ENCODE measurements at places on chromosomes 5 and 9.

DNA sequence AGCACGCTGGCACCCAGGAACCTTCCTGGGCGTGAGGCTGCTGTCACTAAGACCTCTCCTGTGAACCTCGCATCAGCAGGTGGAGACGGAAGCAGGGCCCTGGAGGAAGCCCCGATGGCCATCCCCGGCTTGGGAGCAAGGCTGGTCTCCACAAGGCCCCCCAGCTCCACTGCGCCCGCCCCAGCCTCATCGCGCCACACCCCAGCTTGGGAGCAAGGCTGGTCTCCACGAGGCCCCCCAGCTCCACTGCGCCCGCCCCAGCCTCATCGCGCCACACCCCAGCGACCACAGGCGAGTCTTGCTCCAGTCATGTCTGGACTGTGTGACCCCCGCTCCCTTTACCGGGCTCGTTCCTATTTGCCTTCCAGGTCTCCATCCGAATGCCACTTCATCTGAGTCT lies 11.0 kb downstream of the QSOX2 start:
- DNase-seq, result no peak

DNA sequence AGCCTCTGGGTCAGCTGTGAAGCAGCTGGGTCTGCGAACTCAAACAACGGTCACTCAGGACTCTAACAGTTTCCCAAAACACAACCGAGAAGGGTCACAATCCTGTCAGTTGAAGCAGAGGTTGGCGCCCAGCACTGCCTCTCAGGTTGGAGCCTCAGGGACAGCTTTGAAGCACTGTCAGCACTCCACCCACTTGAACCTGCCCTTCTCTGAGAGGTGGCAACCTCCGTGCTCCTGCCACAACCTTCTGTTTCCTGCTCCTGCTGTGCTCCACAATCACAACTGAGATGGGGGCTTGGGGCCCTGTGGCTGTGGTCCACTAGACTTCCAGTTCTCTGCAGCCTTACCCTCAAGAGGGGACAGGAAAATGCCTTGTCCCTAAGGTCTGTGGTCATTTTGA lies 21.7 kb upstream of the LCP2 start:
- DNase-seq, result no peak

GRCh38 chr9:131382850-131383729 lies 10.8 kb upstream of the PRRC2B start:
- no peak for DNase-seq

DNA sequence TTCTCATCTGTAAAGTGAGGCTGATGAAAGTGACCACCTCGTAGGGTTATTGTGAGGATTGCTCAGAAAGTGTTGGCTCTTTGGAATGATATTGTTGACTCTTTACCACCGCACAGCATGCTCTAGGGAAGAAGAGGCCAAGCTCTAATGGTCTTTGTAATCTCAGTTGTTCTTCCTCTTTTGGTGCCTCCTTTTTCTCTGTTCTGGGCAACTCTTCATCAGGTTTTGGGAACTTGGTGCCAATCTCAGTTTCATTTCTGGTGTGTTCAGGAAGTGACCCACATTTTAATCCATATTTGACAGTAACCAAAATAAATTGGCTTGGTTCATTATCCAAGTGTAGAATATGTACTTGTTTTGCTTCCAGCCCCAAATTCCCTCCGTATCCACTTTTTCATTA lies 25.1 kb downstream of the ARHGAP26 start:
- DNase-seq, result no peak

DNA sequence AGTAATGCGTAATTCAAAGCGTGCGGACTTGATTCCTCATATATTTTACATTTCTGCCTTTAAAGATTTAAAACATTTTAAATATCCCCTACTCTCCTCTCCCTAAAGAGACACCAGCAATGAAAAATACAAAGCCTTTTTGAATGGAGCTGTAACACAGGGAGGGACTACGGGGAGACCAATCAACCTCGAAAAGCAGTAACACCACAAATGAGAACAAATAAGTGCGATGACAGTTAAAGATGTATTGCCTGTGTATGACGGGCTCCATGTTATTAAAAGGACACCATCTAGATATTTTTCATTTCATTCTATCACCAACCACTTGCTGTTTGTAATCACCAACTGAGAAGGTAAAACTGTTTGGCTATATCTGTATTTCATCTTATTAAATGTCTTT lies 230.3 kb upstream of the TBCA start:
- no peak for DNase-seq

- DNase-seq, result no peak
Measured at GRCh38 chr9:131279863-131280570, 3.7 kb upstream of the FAM78A start.

DNA sequence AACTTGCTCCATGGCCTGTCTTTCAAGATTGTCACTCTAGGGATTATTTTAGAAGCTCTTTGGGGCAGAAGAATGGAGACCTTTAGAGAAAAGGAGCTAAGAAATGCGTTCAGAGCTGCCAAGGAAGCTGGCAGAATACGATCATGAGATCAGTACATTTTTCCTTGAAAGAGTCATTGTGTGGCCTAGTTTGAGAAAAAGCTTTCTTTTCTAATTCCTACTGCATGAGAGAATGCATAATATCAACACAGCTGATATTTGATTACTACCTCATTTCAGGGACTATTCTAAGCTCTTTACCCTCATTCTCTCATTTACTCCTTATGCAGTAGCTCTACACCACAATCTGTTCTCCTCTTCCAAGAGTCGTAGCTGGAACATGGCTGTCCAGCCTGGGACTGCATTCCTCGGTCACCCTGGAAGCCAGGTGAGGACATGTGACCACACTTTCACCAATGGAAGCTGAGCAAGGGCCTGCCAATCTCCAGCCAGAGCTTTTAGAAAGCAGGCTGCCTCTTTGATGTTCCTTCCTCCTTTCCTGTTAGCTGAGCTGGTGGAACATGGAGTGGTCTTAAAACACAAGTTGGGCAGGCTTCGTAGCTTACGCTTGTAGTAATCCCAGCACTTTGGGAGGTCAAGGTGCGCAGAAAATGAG lies 99.3 kb upstream of the LHFPL2 start:
- DNase-seq, result peak; percentile 63

DNA sequence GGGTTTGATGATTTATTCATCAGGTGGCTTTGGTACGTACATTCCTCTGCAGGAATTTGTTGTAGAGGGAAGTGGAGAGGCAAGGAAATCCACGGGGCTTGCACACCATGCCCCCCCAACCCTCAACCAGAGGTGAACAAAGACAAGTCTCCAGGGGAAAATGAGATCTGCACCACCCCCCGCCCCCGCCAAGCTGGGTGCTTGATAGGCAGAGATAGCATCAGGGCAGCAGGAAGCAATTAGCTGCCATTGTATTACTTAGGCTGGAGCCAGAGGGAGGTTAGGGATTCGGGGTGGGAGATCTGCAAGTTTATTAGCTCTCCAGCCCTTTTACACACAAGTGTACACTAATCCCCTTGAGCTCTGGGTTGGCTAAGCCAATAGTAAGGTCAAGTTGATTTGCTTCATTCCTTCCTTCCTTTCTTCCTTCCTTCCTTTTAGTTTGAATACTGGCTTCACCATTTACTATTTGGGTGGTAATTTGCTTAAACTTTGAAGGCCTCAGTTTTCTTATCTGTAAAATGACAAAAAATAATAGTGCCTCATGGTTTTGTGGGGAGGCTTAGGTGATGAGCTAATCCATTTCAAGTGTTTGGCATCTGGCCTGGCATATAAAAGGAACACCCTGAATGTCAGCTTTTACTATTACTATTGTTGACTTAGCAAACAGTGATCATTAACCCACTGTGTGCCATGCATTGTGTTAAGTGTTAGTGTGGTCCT lies 34.1 kb downstream of the SPRY4 start:
- DNase-seq, result no peak

DNA sequence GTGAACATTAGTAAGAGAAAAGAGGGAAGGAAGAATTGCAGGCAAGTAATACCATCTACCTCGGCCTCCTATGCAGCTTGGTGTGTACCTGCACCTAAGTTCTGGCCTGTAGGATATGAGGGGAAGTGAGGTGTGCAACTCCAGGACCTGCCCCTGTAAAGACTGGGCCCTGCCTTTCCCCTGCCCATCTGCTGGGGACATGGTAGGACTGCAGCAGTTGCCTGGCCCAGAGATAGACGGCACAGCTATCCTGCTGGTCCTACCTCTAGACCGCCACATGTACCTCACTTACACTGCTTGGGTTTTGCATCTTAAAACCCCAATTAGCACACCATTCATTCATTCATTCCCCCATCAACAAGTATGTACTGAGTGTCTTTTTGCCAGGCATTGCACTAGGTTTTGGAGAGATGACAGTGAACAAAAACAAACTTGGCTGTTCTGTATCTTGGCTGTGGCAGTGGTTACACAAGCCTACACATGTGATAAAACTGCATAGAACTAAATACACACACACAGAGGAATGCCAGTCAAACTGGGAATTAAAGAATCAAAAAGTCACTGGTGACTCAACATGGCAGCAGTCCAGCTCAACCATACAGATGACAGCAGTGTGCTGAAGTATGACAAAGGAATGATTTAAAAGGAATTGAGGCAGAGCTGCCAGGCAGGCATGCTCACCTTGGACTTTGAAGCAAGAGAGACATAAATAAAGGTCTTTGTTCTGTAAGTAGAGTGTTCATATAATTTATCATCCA lies 23.3 kb upstream of the MGAT1 start:
- peak; percentile 61 for DNase-seq

GRCh38 chr9:113223963-113224362 lies 2.6 kb downstream of the SLC31A1 start:
- DNase-seq, result no peak

DNA sequence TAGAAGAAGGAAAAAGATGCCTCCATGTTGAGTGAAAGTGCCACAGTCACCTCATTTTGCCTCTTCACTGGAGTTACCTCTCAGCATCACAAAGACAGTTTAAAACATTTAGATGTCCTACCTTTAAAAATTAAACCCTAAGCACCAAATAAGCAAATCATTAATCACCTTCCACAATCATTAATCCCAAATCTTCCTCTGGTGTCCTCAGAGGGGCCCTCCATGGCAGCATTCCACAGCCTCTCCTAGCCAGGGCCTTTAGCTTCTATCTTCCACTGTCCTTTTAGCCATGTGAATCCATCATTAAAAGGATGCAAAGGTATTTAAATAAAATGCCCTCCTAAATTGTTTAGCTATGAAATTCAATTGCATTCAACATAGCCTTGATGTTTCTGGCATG lies 310.8 kb downstream of the PDE4D start:
- no peak for DNase-seq

DNA sequence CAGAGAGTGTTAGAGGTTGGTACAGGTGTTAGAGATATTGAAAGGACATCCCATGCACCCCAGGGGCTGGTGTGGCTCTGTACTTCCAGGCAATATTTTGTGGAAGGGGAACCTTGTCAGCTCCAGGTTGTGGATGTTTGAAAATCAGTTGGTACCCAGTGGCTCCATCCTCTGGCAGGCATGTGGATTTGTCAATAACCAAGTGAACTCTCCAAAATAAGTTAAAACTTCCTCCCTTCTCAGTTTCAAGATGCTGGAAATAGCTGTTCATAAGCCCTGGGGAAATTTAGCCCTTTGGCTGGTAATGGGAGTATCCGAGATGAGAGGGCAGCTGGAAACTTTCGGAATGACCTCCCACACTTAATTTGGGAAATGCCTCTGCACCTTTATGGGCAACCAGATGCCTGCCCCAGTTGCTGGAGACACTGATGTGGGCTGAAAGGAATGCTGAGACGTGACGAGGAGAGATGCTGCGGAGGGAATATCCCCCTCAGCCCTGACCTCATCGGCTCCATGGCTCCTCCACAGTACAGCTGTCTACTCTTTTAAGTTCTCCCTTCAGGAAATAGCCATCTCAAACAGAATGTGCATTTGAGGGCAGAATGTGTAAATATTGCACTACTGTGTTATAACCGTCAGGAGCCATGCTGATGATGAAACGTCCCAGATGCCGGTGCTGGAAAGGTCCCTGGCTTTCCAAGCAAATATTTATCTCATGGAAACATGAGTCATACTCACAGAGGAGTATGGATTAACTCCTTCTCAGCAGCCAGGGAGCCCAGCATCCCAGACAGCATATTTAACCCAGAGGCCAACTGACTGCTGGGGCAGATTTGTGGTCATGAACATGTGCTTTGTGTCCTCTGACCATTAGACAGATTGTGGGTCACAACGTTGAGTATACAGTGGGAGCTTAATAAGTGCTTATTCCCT lies 29.5 kb downstream of the TGFBI start:
- DNase-seq, result peak; percentile 94

DNA sequence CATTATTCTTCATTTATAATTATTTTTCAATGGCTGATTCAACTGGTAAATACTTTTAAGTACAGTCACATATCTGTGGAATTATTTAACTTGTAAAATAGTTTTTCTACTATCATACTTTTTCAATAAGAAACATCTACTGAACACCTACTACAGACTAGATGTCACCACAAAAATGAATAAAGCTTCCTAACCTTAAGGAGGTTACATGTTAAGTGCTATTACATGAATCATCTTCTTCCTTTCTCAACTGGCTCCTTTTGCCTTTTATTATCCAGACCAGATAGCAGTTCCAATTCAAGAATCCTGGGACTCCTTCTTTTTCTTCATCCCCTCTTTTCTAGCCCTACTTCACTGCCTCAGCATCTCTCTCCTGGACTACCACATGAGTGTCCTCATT lies 4.7 kb downstream of the PGGT1B start:
- no peak for DNase-seq

GRCh38 chr5:2133936-2134335 lies 251.2 kb upstream of the IRX4 start:
- DNase-seq, result no peak

GRCh38 chr5:177232761-177233160 lies 70.8 kb downstream of the RAB24 start:
- DNase-seq, result no peak

DNA sequence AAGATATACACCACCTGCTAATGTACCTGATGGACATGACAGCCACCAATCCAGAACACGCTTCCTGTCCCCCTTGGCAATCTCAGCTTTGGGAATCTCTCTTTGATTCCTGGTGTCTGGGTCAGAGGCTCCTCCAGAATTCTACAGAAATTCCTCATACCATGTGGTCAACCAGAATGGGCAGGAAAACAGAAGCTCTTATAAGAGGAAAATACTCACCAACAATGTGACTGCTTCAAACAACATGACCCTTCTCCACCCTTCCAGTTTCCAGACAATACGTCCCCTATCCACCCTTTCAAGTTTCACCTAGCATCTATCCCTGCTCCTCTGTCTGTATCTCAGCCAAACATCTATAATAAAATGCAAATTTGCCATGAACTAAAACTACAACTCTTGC lies 247.2 kb downstream of the DENND1A start:
- no peak for DNase-seq

GRCh38 chr5:126516852-126517251 lies 78.2 kb downstream of the ALDH7A1 start:
- no peak for DNase-seq

GRCh38 chr5:63959177-63959982 lies 2.9 kb downstream of the HTR1A start:
- no peak for DNase-seq

GRCh38 chr9:133979273-133979920 lies 12.7 kb downstream of the VAV2 start:
- DNase-seq, result no peak

- no peak for DNase-seq
Measured at GRCh38 chr9:34985311-34985899, 4.1 kb upstream of the DNAJB5 start.

- DNase-seq, result no peak
Measured at GRCh38 chr5:165309446-165309845, 1804.0 kb downstream of the MAT2B start.

- DNase-seq, result no peak
Measured at GRCh38 chr9:134534661-134535080, 106.9 kb upstream of the COL5A1 start.

- no peak for DNase-seq
Measured at GRCh38 chr9:127034691-127035090, 87.7 kb downstream of the ANGPTL2 start.
